ENCODE measurements at places on chromosomes 7 and 10. TPM values are rescaled to one million over a fixed set of nuclear protein-coding genes. Genes with fewer than 3 reads are reported as not detected.

NME8 gene
- not detected for total RNA-seq

SLC29A4 gene
- 0.90 TPM for total RNA-seq

- DNase-seq, result no peak
Observed at GRCh38 chr7:138316421-138317043, 143.5 kb upstream of the TRIM24 start.

C7orf57 gene
- total RNA-seq, result 0.09 TPM

KCNH2 gene
- not detected for total RNA-seq

AKR1E2 gene
- total RNA-seq, result 4.6 TPM

DNA sequence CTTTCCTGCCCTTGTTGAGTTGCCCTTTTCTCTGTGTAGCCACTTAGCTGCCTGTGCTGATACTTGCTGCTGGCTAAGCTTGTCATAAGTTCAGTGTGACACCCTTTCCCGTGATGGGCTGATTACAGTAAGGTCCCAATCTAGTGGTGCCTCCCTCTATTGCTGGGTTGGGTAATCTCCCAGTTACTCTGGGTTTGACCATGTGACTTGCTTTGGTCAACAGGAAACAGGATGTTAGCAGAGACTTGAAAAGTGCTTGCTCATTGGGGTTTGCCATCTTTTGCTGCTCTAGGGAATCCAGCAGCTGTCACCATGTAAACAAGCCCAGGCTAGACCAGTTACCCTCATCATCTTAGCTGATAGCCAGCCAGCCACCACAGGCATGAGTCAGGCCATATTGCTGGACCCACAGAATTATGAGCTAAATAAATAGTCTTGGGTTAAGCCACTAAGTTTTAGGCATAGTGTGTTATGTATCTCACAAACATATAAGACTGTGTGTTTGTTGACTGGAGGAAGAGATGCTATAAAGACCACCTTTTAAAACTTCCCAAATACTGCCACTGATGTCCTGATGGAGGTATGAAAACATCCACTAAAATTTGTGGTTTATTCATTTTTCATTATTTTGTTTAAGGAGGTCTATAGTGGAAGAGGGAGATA lies 4.0 kb upstream of the LEP start:
- DNase-seq, result peak; percentile 61

TAS2R4 gene
- 4.5 TPM for total RNA-seq

GRCh38 chr10:68362590-68362989 lies 29.9 kb upstream of the PBLD start:
- no peak for DNase-seq

NPC1L1 gene
- not detected for total RNA-seq

DNA sequence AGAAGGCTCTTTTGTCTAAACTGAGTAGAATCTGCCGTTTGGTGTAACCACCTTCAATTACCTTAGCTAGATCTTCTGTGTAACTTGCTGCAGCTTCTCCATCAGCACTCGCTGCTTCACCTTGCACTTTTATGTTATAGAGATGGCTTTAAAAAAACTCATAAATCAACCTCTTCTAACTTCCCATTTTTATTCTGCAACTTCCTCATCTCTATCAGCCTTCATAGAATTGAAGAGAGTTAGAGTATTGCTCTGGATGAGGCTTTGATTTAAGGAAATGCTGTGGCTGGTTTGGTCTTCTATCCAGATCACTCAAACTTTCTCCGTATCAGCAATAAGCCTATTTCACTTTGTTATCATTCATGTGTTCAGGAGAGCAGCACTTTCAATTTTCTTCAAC lies 1131.9 kb upstream of the CELF2 start:
- DNase-seq, result no peak

- DNase-seq, result no peak
Observed at GRCh38 chr10:30134171-30134945, 75.0 kb upstream of the JCAD start.

- DNase-seq, result peak; percentile 43
Observed at GRCh38 chr7:2566890-2567678, 8.3 kb downstream of the IQCE start.

- peak; percentile 68 for DNase-seq
Observed at GRCh38 chr7:128425850-128426249, 16.1 kb upstream of the IMPDH1 start.

OR6V1 gene
- not detected for total RNA-seq
